ENCODE measurements at places on chromosomes 11 and 22.
A peak's percentile ranks its signal among the peaks of the same experiment; 100 is the strongest.

GRCh38 chr11:100925935-100926334 lies 203.7 kb downstream of the PGR start:
- DNase-seq = peak; percentile 57

GRCh38 chr11:19571906-19572305 lies 140.7 kb upstream of the NAV2 start:
- DNase-seq = no peak

DNA sequence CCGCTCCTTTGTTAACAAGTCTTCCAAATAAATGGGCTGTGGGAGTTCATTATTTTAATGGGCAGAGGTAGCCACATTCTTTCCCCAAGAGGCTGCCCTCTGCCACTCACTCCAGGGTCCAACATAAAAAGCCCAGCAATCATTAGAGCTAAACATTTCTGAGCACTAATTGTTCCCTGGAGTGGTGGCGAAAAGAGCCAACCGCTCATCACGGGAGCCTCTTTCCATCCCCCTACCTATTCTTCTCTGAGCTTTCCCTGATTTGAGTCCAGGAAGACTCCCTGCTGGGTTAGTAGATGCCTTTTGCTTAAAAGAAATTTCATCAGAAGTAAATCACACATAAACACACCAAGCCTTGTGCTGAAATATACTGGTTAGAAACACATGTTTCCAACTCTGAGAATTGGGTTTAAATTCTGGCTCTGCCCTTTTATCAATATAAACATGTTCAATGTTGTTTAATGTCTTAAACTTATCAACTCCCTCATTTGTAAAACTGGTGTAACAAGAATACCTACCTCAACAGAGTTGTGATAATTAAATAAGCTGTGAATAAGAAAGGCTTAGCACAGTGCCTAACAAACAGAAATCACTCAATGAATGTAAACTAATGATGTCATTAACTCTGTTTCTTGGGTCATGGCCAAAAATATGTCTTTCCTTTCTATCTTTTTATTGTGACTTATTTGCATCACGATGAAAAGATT lies at the start of gene OR5A2:
TSS of gene OR5A2 (minus strand) at position 53 of the 707 bp plus-strand sequence. CDS start 3,460 bp downstream, outside the sequence.
- DNase-seq = no peak

- DNase-seq = no peak
These were observed 53.4 kb downstream of the XRRA1 start for GRCh38 chr11:74895340-74896116.

DNA sequence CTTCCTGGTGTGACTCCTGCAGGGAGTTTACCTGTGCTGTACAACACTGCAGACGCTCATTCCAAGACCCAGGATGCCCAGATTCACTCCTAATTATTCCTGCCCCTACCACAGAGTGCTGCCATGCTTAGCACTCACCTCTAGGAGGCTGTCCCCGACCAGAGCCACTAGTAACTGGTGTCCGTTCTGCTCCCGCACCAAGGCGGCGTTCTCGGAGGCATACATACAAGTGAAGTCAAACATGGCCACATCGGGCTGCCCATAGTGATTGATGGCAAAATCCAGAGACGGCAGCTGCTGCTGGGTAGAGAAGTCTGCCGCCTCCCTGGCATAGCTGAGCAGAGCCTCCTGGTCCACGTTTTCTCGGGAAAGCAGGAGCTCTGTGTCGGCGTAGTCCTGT lies 122.3 kb upstream of the BID start:
- DNase-seq = no peak

- DNase-seq = no peak
These were observed 48.0 kb upstream of the CADM1 start for GRCh38 chr11:115552151-115552772.

- no peak for DNase-seq
These were observed 5.2 kb upstream of the ASCL2 start for GRCh38 chr11:2275334-2276279.

Data from HCT116 (cell line).